Activated CD8-positive, alpha-beta memory T cell treated with anti-CD3 and anti-CD28 coated beads, Interleukin-2, amount 10 ng/mL, durations not matched to agents 7 days and 5 days (primary cell): ENCODE measurements at places on chromosomes 3 and 15. TPM values are rescaled to one million over a fixed set of nuclear protein-coding genes. Genes with fewer than 3 reads are reported as not detected.

LRRC31 gene
- not detected for total RNA-seq

CXCR6 gene
- total RNA-seq, result 49.7 TPM

CCDC54 gene
- not detected for total RNA-seq

ATP13A5 gene
- total RNA-seq, result not detected

SLC30A4 gene
- total RNA-seq, result 4.1 TPM

TM4SF18 gene
- total RNA-seq, result not detected

TMEM87A gene
- 36.1 TPM for total RNA-seq

KLHL6 gene
- total RNA-seq, result 31.5 TPM

P2RY14 gene
- 4.7 TPM for total RNA-seq

GOLGA6L4 gene
- 0.96 TPM for total RNA-seq

GOLGA6B gene
- not detected for total RNA-seq

GOLGA8J gene
- total RNA-seq, result 1.1 TPM

DNA sequence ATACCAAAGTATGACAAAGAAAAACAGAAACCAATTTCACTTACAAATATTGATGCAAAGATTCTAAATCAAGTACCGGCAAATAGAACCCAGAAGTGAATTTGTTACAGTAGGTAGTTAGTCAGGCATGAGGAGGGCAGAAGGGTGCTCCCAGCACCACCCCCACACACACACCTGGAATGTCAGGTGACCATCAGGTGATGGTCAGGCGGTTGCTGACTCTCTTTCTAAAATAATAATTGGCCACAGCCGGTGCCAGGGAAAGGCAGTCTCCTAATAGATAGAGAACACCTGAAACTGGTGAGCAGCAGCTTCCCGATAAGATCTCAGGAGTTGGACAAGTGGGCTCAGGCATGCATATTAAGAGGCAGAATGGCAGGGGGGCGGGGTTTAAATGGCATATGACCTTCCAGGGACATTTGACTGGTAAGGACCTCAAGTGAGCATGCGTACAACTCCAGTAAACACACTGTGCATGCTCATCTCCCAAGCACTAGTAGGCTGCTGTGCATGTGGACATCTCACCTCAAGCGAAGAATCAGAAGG lies 131.1 kb downstream of the ANO10 start:
- no peak for DNase-seq
- no peak overlapping the region for H3K4me3 ChIP-seq
- H3K27ac ChIP-seq, result no peak overlapping the region
- peaks cover 9% of the 10 kb centered on the region for H3K4me1 ChIP-seq

DNA sequence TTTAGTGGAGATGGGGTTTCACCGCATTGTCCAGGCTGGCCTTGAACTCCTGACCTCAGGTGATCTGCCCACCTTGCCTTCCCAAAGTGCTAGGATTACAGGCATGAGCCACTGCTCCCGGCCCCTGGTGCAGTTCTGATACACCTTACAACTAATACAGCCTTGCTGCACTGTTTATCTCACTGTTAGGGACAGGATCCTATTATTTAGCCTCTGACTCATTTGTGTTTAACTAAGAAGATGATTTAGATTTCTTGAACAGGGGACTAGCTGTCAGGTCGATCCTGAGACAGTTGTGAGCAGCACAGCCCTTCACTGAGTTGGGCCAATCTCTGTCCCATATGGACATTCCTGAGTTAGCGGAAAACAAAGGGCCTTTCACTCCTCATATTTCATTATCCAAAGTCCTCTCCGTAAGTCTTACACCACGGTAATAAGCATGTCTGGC lies 19.2 kb downstream of the GYG1 start:
- DNase-seq, result no peak
- H3K36me3 ChIP-seq, result peaks cover 78% of the 10 kb centered on the region
- H3K4me3 ChIP-seq, result no peak overlapping the region

- peaks cover 32% of the 10 kb centered on the region for H3K36me3 ChIP-seq
- H3K4me1 ChIP-seq, result peaks cover under 1% of the 10 kb centered on the region
- H3K27ac ChIP-seq, result no peak overlapping the region
- no peaks in the 10 kb centered on the region for H3K27me3 ChIP-seq
- no peak for DNase-seq
Measured at GRCh38 chr3:190552021-190552420, 38.1 kb downstream of the IL1RAP start.

GRCh38 chr3:36852071-36852470 lies 87.7 kb upstream of the DCLK3 start:
- no peaks in the 10 kb centered on the region for H3K27me3 ChIP-seq
- peaks cover 63% of the 10 kb centered on the region for H3K36me3 ChIP-seq
- H3K27ac ChIP-seq, result no peak overlapping the region
- no peak overlapping the region for H3K4me3 ChIP-seq

GRCh38 chr3:141414800-141415462 lies 46.6 kb downstream of the ZBTB38 start:
- no peak overlapping the region for H3K4me3 ChIP-seq
- peaks cover 70% of the 10 kb centered on the region for H3K4me1 ChIP-seq
- H3K27ac ChIP-seq, result peak overlapping the region; percentile 99
- DNase-seq, result no peak
- peaks cover 59% of the 10 kb centered on the region for H3K36me3 ChIP-seq

- H3K27ac ChIP-seq, result no peak overlapping the region
- no peak overlapping the region for H3K4me3 ChIP-seq
- DNase-seq, result no peak
- H3K4me1 ChIP-seq, result no peaks in the 10 kb centered on the region
Measured at GRCh38 chr15:93823971-93824913, 407.1 kb upstream of the MCTP2 start.

- no peaks in the 10 kb centered on the region for H3K36me3 ChIP-seq
- no peaks in the 10 kb centered on the region for H3K27me3 ChIP-seq
- no peak overlapping the region for H3K27ac ChIP-seq
- H3K4me3 ChIP-seq, result no peak overlapping the region
- DNase-seq, result no peak
- peaks cover 10% of the 10 kb centered on the region for H3K4me1 ChIP-seq
Measured at GRCh38 chr3:188827576-188827975, 344.2 kb upstream of the TPRG1 start.

GRCh38 chr3:99023590-99024192 lies 122.2 kb upstream of the DCBLD2 start:
- H3K27me3 ChIP-seq, result no peaks in the 10 kb centered on the region
- no peaks in the 10 kb centered on the region for H3K4me1 ChIP-seq
- H3K27ac ChIP-seq, result no peak overlapping the region
- no peaks in the 10 kb centered on the region for H3K36me3 ChIP-seq

DNA sequence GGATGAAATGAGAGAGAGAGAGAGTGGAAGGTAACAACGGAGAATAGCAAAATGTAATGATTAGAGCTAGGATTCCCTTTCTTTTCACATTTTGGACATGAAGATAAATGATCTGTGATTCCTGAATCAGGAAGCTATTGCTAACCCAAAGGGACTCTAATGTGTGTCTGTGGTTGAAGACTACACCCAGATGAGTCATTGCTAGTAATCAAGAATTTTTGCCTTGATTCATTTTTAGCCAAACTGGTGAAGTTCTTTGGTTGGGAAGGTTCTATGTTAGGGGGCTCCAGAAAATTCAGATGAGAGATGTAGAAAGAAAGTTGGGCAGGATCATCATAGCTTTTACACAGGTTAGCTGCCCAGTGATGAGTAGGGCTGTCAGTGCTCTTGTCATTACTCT lies 116.4 kb downstream of the DUT start:
- no peak for DNase-seq
- peaks cover 18% of the 10 kb centered on the region for H3K27me3 ChIP-seq
- no peak overlapping the region for H3K4me3 ChIP-seq

GRCh38 chr3:179071027-179071322 lies 634 bp downstream of the ZMAT3 start:
- H3K27ac ChIP-seq, result peak overlapping the region; percentile 91
- no peaks in the 10 kb centered on the region for H3K27me3 ChIP-seq
- peaks cover 36% of the 10 kb centered on the region for H3K4me1 ChIP-seq
- H3K36me3 ChIP-seq, result peaks cover 22% of the 10 kb centered on the region
- H3K4me3 ChIP-seq, result peak overlapping the region; percentile 98
- DNase-seq, result no peak

DNA sequence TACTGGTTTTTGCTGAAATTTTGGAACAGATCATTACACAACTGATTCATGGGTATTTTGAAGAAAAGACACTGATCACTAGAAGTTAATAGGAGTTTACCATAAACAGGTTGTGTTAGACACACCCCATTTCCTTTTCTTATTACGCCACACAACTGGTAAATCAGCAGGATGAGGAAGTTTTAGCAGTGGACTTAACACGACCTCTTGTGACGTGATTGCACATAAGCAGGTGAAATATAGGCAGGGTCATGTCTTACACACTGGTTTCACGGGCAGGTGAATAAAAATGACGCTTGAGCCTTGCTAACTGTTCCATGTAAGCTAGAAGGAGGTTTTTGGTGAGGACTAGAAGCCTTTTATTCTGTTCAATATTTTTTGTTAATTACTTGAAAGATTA lies 27.1 kb upstream of the TPRG1 start:
- H3K27ac ChIP-seq, result peak overlapping the region; percentile 1
- H3K27me3 ChIP-seq, result no peaks in the 10 kb centered on the region
- H3K36me3 ChIP-seq, result peaks cover 1% of the 10 kb centered on the region
- peaks cover 41% of the 10 kb centered on the region for H3K4me1 ChIP-seq
- DNase-seq, result peak; percentile 52

GRCh38 chr15:26182441-26182840 lies 319.3 kb upstream of the ATP10A start:
- H3K27ac ChIP-seq, result no peak overlapping the region
- no peak for DNase-seq
- no peaks in the 10 kb centered on the region for H3K27me3 ChIP-seq
- no peaks in the 10 kb centered on the region for H3K36me3 ChIP-seq

- H3K4me3 ChIP-seq, result no peak overlapping the region
- H3K27me3 ChIP-seq, result peaks cover 3% of the 10 kb centered on the region
- peaks cover 11% of the 10 kb centered on the region for H3K4me1 ChIP-seq
Measured at GRCh38 chr3:10338591-10339353, 17.9 kb upstream of the SEC13 start.

DNA sequence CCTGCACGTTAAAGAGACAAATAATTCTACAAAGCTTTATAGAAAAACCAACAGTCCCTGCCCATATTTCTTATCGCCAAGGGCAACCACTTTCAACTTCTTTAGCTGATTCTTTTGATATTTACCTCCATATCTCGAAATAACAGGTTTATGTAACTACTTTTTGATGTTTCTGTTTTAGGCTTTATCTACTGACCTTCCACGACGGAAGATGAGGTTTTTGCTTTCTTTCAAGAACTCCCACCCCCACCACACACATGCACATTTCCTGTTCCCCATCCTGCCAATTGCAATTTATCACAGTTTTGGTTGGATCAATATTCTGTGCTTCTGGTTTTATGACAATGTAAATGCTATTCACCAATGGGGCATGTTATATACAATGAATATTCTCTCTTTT lies 330.4 kb upstream of the ICE2 start:
- H3K36me3 ChIP-seq, result peaks cover 2% of the 10 kb centered on the region
- H3K4me1 ChIP-seq, result peaks cover 43% of the 10 kb centered on the region
- H3K27ac ChIP-seq, result peak overlapping the region; percentile 24
- no peak for DNase-seq
- H3K4me3 ChIP-seq, result no peak overlapping the region

DNA sequence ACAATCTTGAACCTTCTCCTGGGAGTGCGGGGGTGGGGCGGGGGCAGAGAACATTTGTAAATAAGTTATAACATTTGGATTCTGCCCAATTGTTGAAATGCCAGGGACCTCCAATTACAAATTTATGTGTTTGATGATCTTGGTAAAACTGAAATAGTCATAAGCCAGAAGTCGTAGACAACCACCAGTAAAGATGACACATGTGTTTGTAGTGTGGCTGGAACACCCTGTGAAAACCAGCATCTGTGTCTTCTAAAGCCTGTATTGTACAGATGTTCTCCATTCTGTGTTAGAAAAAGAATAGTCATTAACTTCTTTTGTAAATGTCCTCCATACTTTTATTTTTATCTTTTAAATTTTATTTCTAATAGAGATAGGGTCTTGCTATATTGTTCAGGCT lies 61.8 kb downstream of the ARIH1 start:
- H3K4me1 ChIP-seq, result peaks cover 19% of the 10 kb centered on the region
- peaks cover 17% of the 10 kb centered on the region for H3K36me3 ChIP-seq
- H3K27ac ChIP-seq, result no peak overlapping the region
- no peak for DNase-seq
- no peaks in the 10 kb centered on the region for H3K27me3 ChIP-seq

DNA sequence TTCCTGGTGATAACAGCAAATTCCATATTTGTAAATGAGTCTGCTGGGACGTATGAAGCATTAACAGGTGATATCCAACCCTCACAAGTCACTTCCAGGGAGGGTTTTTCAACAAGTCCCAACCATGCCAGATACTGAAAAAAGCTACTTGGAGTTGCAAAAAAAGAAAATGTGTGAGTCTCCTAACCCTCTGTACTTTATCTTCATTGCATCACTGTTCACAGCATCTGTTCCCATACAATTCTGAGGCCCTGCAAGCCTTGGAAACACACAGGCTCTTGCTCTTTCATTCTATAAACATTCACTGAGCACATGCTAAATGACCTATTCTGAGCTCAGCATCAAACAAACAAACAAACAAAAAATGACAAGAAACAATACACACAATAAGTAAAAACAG lies 120.8 kb downstream of the RFTN1 start:
- H3K36me3 ChIP-seq, result peaks cover 60% of the 10 kb centered on the region
- DNase-seq, result no peak
- H3K27me3 ChIP-seq, result no peaks in the 10 kb centered on the region
- H3K27ac ChIP-seq, result no peak overlapping the region
- peaks cover 5% of the 10 kb centered on the region for H3K4me1 ChIP-seq

- peaks cover 28% of the 10 kb centered on the region for H3K4me1 ChIP-seq
- DNase-seq, result peak; percentile 47
- H3K27me3 ChIP-seq, result peaks cover 2% of the 10 kb centered on the region
- H3K4me3 ChIP-seq, result no peak overlapping the region
- H3K27ac ChIP-seq, result peak overlapping the region; percentile 30
- H3K36me3 ChIP-seq, result no peaks in the 10 kb centered on the region
Measured at GRCh38 chr3:112770032-112770626, 76.5 kb downstream of the CD200R1L start.

DNA sequence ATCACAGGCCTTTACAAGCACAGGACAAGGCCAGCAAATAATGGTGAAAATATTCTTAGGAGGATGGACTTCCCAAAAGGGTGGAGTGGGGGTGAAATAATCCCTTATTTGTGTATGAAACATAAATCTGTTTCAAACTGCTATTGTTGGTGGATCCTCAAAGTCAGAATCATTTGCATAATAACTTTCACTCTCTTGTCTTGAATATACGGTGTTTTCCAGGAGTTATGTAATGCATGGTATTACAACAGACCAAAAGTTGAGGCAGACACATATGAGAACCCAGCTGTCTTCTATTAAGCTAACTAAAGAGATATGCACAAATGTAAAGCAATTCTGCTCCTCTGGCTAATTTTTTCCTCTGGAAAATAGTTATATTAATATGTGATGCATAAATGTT lies 57.7 kb downstream of the PRTG start:
- peaks cover 4% of the 10 kb centered on the region for H3K27me3 ChIP-seq
- no peak for DNase-seq
- no peak overlapping the region for H3K4me3 ChIP-seq
- H3K4me1 ChIP-seq, result peaks cover 2% of the 10 kb centered on the region
- no peaks in the 10 kb centered on the region for H3K36me3 ChIP-seq

GRCh38 chr3:35404571-35404970 lies 234.8 kb upstream of the ARPP21 start:
- no peak for DNase-seq
- H3K4me3 ChIP-seq, result no peak overlapping the region
- H3K36me3 ChIP-seq, result no peaks in the 10 kb centered on the region
- no peaks in the 10 kb centered on the region for H3K4me1 ChIP-seq

GRCh38 chr15:98800437-98801233 lies 152.3 kb downstream of the IGF1R start:
- no peaks in the 10 kb centered on the region for H3K27me3 ChIP-seq
- no peak for DNase-seq
- H3K36me3 ChIP-seq, result no peaks in the 10 kb centered on the region
- no peak overlapping the region for H3K27ac ChIP-seq
